ENCODE measurements at places on chromosomes 12 and 14. TPM values are rescaled to one million over a fixed set of nuclear protein-coding genes. Genes with fewer than 3 reads are reported as not detected.

GRCh38 chr12:569803-570434 is 93.3 kb downstream of the NINJ2 start:
- peak; percentile 91 for DNase-seq

- DNase-seq = no peak
Measured at GRCh38 chr14:36773136-36773540, 111.5 kb downstream of the PAX9 start.

DNA sequence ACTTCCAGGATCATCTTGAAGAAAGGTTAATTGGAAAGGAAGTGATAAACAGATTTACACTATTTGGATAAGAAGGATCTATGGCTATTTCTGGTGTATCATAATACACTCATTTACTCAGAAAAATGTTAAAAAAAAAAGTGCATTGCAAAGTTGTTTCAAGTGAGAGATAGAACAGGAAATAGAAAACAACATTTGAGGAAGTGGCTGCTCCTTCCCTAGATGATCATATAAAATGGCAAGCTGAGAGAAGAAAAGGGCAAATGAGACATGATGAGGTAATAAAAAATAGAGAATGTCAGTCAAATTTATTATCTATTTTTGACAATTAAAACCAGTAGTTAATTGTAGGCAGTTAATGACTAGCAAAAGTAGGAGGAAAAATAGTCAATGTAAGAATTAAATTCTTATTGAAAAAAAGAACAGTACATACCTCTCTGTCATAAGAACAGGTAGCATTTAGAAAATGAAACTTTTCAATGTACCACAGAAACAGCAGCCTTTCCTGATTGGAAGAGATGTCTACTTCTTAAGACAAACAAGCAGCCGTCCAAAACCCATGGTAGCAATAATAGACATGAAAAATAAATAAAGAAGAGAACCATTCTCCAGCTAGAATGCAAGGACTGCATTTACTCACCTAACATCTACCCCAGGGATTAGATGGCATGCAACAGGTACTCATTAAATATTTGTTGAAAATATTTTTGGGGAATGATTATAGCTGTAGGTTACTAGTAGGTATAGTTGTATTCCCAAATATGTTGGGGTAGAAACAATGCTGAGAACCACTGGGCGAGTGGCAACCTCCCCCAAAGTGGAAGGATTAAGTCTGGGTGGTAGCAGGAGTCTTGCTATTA is 63.9 kb upstream of the GRIP1 start:
- DNase-seq = no peak

GRCh38 chr12:51392556-51393237 is 1.5 kb upstream of the GALNT6 start:
- no peak for DNase-seq

DNA sequence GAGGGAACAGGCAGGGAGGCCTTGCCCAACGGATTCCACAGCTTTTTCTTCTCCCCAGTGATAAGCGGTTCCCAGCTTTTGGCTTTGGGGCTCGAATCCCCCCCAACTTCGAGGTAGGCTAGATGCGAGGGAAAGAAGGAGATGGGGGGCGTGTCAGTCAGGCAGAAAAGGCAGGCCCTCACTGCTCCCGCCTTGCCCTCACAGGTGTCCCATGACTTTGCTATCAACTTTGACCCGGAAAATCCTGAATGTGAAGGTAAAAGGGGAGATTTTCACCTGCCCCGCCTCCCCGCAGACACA is 4.9 kb downstream of the CPNE6 start:
- no peak for DNase-seq

DNA sequence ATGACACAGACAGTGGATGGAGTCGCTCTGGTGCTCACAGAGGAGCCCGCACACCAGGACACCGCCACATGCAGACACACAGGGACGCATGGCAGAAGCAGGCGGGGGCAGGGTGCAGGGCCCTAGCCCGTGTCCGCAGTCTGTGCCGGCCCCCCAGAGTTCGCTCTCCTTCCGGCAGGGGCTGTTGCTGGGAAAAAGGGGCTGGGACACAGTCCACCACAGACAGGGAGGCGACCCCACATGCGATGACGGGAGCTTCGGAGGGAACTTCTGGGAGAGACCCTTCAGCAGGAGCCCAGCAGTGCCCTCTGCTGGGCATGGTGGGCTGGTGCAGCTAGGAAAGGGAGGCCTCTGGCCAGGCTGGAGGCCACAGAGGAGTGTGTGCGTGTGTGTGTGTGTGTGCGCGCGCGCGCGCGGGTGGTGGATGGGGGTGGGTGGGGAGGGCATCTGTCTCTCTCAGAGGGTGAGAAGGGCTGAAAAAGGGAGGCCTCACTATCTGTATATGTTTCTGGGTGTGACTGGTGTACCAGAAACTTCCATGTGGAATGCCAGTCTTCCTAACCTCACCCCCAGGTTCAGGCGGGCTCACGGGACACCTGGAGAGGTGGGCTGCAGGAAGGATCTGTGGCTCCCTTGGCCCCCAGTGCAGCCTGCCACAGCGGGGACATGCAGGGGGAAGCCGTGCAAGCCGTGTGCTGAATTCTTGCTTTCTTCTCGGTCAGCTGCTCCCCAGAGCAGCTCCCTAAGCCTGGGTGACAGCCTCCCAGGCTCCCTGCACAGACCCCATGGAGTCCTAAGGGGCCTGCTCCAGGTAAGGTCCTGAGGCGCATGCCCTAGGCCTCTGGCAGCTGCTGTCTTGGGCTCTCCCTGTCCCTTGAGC is 60.7 kb downstream of the PLEKHG3 start:
- DNase-seq = peak; percentile 90

GRCh38 chr12:54432815-54433164 is 13.7 kb upstream of the ITGA5 start:
- peak; percentile 51 for DNase-seq

- peak; percentile 77 for DNase-seq
Measured at GRCh38 chr12:62693376-62694050, 226.9 kb downstream of the MON2 start.

- no peak for DNase-seq
Measured at GRCh38 chr12:111699-112493, 45.3 kb downstream of the IQSEC3 start.

- DNase-seq = peak; percentile 94
Measured at GRCh38 chr14:75340921-75341320, 62.3 kb downstream of the FOS start.

GRCh38 chr12:118436002-118436730 is 59.8 kb downstream of the SUDS3 start:
- no peak for DNase-seq

The STAC3 gene
- 2.3 TPM for total RNA-seq

DNA sequence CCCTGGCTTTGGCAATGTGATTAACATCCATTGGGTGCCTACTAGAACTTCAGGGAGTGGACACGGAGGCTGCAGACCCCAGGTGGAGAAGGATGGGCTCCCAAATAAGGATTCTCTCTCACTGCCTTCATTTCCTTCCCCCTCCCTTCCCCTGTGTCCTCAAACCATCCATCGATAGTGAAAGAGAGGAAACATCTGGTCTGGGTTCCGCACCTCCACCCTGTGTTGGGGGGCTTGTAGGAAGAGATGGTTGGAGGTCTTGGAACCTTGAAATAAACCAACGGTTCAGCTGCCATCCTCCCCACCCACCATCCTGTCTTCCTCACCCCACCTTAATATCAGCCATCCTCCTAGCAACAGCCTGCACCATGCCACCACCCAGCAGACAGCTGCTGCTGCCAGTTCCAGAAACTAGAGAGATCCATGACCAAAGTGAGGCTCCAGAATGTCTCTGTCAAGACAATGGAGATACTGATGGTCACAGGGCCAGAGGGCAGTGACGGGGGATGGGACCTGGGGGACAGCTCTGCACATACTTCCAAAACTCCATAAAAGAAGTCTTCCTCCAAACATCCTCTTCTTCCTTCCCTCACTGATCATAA is 153.1 kb upstream of the CCND2 start:
- no peak for DNase-seq

- DNase-seq = no peak
Measured at GRCh38 chr14:50471838-50472465, 60.4 kb downstream of the MAP4K5 start.

GRCh38 chr14:83085136-83085535 is 1551.5 kb upstream of the SEL1L start:
- no peak for DNase-seq

GRCh38 chr12:53603804-53604203 is 22.4 kb downstream of the ATF7 start:
- no peak for DNase-seq

DNA sequence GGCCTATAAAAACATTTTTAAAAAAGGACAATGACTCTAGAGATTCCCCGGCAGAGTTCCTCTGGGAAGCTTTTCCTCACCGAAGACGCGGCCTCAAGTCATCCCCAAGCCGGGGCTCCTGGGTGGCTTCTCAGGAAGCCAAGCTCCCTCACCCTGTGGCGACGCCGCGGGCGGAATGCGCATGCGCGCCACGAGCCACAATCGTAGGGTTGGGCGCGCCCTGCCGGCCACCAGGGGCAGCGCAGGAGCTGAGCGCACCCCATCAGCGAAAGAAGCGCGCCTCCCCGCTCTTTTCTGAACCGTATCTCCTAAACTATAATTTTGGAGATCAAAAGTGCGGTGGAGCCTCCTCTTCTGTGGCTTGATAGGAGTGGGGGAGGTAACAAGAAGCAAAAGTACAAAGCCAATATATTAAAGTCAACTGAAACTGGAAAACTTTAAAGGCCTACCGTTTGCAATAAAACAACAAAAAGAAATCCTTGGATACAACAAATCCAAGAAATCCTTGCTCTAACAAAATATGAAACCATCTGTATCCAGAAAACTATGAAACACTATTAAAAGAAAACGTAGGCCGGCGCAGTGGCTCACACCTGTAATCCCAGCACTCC is 17.4 kb upstream of the CHFR start:
- peak; percentile 96 for DNase-seq

GRCh38 chr12:130835436-130835835 is 3.6 kb downstream of the STX2 start:
- DNase-seq = no peak

The MRPL51 gene
- total RNA-seq = 230 TPM

DNA sequence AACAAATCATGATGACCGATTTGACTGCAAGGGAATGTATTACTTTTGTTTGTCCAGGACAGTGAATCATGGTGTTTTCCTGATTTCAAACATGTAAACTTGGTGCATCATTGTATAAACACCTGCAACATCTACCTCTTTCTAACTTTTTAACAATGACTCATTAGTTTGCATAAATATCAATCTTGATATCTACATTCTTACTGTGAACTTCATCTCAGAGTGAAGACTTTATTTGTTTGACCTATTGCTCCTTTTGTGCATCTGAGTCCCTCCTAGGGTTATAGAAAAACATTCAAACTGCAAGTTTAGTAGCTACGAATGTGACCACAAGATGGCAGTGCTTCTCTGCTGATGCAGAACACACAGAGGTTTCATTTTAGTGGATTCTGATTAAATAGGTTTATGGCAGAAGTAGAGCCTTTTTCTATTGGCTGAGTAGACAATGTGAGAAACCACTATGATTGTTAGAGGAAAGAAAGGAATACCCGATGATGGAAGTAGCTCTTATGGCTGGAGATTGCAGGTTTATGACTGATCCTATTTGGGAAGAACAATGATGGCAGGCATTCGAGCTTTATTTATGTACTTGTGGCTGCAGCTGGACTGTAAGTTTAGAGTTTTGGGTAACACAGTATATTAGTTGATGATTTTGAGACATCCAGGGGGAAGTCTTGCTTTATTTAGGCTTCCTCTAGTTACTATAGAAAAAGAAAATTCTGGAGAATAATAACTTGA is 244.2 kb upstream of the OR4E1 start:
- peak; percentile 12 for DNase-seq

DNA sequence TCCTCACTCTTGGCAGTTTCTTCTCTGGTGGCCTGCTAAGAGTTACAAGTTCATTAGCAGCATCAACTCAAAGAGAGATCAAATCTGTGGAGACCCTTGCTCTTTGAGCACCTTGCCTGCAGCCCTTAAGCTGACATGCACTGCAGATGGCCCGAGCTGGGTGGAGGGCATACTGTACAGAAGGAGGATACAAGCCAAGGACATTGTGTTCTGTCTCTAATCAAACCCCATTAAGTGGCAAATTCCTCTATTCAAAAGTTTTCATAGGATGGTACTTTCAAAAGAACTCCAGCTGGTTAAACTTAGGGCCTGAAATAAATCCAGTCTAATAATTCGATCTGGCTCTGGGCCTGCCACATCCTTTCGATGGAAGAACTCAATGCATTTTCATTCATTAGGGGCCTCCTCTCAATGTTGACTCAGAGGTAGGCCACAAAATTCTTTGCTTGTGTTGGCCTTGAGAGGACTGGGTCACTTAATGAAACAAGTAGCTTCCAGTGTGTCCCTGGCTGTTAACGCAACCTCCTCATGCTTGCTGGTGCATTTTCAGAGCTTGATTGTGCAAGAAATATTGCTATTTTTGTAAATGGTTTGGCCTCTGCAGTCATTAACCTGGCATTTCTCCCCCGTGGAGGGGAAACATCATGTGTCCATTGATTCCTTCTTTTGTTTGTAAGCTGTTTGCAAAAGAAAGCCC is 318.2 kb downstream of the NUAK1 start:
- peak; percentile 29 for DNase-seq

The PTPRQ gene
- 18.0 TPM for total RNA-seq

The ADAMTS20 gene
- not detected for total RNA-seq

- no peak for DNase-seq
Measured at GRCh38 chr14:80385336-80385735, 174.0 kb upstream of the DIO2 start.

GRCh38 chr12:107525719-107526554 is 159.7 kb upstream of the PWP1 start:
- DNase-seq = no peak

The WIF1 gene
- total RNA-seq = not detected

GRCh38 chr12:67354966-67355365 is 85.8 kb downstream of the CAND1 start:
- no peak for DNase-seq

DNA sequence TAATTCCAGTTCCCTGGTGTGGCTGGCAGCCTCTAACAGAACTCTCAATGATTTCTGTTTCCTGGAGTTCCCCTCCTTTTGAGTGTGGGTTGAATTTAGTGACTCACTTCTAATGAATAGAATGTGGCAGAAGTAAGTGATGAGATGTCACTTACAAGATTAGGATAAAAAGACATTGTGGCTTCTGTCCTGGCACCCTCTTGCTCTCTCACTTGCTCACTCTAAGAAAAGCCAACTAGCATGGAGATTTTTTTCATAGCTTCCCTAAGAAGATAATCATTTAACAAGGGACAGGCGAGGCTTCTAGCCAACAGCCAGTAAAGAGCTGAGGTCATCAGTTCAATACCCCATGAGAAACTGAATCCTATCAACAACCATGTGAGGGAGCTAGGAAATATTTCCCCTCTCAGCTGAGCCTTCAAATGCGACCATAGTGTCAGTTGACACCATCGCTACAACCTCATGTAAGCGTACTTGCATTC is 156.7 kb downstream of the TMTC3 start:
- no peak for DNase-seq

GRCh38 chr12:119877639-119877948 is 474 bp upstream of the CIT start:
- no peak for DNase-seq
